ENCODE measurements at places on chromosomes 16 and 17.

GRCh38 chr16:85948616-85949265 is 49.8 kb downstream of the IRF8 start:
- DNase-seq, result no peak

DNA sequence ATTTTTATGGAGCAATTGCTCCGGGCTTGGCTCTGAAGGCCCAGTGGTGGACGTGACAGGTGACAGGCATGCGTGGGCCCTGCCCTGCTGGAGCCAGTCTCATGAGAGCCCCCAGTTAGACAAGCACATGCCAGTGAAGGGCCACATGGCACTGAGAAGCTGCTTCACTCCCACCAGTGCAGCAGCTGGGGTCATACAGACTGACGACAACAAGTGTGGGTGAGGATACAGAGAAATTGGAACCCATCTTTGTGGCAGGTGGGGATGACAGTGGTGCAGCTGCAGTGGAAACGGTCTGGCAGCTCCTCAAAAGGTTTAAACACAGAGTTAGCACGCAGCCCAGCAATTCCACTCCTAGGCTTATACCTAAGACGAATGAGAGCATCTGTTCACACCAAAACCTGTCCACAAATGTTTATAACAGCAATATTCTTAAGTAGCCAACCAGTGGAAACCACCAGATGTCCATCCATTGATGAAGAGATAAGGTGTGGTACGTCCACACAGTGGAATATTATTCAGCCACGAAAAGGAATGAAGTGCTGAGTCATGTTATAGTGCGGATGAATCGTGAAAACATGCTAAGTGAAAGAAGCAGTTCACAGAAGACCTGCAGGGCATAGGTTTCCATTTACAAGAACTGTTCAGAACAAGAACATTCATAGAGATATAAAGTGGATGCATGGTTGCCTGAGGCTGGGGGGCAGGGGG is 12.5 kb upstream of the CIBAR2 start:
- no peak for DNase-seq

- peak; percentile 41 for DNase-seq
Observed at GRCh38 chr17:32783602-32784001, 93.3 kb downstream of the MYO1D start.

GRCh38 chr17:378068-378467 is 25.5 kb upstream of the RPH3AL start:
- no peak for DNase-seq

DNA sequence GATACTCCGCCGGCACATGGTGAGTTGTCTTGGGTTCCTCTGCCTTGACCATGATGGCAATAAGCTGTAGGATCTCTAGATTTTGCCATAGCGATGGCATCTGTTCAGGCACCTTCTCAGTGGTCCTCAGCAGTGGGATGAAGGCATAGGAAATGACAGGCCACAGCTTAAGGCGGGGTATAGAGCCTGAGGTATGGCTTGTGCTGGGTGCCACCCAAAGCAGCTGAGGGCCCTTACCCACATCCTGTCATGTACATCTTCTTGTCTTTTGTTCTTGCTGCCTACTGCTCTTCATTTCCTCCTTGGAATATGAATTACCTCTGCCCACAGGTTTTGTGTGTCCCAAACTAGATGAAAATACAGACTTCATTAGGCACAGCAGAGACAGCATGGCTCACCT is 29.5 kb downstream of the KAT7 start:
- no peak for DNase-seq

- no peak for DNase-seq
Observed at GRCh38 chr16:4515611-4516233, 22.9 kb downstream of the CDIP1 start.

- peak; percentile 32 for DNase-seq
Observed at GRCh38 chr16:81175325-81175891, 63.1 kb upstream of the BCO1 start.

- no peak for DNase-seq
Observed at GRCh38 chr17:59607061-59607460, 12.6 kb upstream of the CLTC start.

GRCh38 chr17:35189291-35189690 is 4.9 kb downstream of the SLC35G3 start:
- no peak for DNase-seq

DNA sequence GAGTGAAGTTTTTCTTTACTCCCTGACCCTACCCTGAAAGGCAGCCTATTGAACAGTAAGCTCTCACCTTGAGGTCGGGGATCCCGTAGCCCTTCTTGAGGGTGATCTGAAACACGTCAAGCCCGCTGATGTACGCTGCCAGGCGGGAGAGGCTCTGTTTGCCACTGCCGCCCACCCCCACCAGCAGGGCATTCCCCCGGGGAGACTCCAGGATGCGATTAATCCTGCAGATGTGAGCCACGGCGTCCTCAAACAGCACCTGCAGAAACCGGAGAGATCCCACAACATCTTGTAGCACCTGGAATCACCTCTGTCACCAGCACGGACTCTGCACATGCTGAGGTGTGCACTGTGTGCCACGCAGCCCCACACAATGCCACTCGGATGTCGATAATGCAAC is 96.8 kb downstream of the PGS1 start:
- DNase-seq, result no peak

GRCh38 chr17:7742729-7743128 is 25.2 kb downstream of the DNAH2 start:
- DNase-seq, result no peak

- DNase-seq, result no peak
Observed at GRCh38 chr17:45660474-45660873, 123.6 kb upstream of the CRHR1 start.

DNA sequence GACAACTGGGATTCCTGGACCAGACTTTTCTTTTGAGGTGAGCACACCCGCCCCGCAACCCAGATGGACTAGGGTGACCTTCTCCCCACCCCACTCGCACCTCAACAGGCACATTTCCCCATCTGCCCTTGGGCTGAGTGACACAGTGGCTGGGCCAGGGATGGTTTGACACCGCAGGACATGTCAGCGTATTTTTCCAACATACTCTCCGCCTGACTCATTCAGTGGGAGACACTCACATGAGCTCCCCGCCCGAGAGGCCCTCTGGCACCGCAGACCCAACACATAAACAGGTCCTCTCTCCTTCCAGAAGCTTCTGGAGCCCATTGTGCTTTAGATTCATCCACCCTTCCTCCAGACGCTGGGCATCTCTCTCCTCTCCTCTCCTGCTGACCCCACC is 69.4 kb downstream of the ZDHHC7 start:
- peak; percentile 67 for DNase-seq

DNA sequence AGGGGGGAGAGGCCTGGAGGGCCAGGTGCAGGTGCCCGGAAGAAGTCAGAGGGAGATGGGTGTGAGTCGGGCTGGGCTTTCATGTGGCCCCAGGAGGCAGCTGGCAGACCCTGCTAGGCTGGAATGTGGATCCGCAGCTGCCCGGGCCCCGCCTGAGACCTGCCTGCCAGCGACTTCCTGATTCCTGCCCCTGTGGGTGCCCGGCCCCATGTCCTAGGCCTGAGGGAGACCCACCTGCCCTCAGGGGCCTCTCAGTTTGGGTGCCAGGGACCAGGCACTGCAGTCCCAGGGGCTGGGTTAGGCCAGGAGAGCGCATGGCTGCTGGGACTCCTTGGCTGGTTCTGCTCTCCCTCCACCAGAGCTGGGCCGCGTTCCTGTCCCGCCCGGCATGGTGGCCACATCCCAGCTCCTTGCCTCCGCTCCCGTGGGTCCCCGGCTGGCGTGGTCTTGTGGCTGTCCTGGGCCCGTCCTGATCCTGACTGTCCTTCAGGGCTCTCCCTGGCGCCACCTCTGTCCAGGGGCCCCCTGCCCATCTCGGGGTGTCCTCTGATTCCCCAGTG is 22.1 kb upstream of the SPNS2 start:
- no peak for DNase-seq

DNA sequence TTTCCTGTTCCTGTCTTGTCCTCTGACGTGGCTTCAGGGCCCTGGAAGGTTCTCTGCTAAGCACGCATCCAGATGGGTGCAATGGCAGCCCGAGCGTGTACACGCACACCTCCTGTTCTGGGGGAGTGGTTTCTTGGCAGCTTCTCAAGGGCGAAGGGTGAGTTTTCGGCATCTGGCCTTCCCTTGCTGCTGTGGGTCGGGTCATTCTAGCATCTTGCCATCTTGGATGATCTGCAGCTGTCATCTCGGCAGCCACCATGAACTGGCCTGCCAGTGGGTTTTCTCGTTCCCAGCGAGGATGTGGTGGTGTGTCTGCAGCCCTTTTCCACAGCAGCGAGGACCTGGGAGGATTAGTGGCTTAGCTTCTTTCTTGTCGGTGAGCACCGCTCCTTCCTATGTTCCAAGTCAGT is 10.6 kb downstream of the MSI2 start:
- no peak for DNase-seq

DNA sequence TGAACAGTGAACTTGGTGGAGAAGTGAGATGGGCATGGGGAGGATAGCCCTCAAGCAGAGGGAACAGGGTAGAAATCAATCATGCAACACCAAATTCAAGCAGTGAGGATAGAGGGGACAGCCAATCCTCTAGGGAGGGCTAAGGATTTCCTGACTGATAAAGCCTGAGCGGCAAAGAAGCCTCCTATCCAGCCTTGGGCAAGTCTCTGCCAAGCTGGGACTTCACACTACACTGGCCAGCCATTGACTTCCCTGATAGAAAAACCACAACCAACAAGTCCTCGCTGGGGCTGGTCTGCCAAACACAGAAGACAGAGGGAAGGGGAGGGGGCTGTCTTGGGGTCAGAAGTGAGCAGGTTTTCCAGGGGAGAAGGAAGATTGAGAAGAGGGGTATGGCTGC is 2.5 kb upstream of the FBXL19 start:
- DNase-seq, result no peak

GRCh38 chr17:38667099-38667786 is 7.5 kb downstream of the EPOP start:
- DNase-seq, result peak; percentile 32

DNA sequence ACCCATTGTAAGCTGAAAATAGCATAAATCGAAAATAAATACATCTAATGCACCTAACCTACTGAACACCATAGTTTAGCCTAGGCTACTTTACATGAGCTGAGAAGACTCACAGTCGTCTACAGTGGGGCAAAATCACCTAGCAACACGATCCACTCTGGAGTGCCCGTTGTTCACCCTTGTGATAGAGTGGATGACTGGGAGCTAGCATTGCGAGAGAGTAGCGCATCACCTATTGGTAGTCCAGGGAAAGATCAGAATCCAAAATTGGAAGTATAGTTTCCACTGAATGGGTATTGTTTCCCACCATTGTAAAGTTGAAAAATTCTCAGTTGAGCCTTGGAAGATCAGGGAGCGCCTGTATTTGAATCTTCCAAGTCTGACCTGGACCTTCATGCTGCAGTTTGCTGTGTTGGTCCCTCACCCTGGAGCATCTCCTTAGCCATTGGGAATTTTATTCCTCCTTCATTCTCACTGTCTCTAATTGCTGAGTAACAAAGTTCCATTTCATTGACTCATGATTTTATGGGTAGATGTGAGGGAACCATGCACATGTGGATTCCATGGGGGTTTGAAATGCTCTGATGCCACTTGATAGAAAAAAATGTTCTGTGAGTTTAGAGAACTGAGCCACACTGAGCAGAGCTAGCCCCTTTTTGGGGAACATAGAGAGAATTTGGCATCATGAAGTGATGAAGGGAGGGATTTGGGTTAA is 19.6 kb downstream of the AKAP1 start:
- peak; percentile 74 for DNase-seq

DNA sequence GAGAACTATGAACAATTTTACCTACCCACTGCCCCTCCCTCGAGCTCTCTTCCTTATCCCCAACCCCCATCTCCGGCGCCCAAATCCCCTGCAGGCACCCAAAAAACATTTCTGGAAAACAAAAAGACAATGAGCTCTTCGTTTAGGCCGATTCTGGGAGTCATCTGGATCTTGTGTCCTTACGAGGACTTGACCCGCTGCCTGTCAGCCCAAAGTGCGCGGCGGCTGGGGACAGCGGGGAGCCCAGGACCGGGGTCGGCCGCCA is 524 bp downstream of the STRADA start:
- DNase-seq, result no peak

- DNase-seq, result no peak
Observed at GRCh38 chr17:49361129-49361901, 735 bp downstream of the ZNF652 start.

DNA sequence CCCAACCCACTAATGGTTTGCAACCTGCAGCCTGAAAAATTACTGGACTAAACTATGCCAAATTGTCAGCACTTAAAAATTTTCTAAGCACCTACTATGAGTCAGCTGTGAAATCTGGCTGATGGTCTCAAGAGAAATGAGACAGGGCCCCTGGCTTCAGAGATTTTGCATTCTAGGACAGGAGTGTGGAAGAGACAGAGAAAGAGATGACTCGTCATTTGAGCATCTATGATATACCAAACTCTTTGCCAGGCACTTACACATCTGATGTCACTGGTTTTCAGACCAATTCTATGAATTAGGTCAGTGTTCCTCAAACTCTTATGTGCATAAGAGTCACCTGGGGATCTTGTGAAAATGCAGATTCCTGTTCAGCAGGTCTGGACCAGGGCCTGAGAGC is 44.4 kb downstream of the CLEC19A start:
- DNase-seq, result no peak

DNA sequence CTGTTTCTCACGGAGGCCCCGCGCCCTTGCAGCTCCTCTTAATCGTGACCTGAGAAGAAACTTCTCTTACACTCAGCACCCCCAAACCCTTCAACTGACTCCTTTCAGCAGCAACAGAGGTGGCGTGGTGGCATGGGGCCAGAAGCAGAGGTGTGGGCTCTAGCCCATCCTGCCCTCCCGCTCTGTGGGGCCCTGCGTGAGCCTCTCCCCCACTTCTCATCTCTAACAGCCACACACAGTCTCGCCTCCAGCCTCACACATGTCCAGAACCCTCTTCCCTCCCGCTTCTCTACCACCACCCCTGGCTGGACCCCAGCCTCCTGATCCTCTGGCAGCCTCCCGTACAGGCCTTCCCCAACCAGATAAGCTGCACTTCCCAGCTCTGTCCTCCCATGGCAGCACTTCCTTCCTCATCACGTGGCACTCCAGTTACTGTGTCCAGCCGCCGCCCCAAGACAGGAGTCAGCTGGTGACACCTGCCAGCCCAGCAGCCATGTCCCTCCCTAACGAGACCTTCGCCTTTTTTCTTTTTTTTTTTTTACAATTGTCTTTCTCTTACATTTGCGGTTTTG is 30.5 kb downstream of the NSMCE1 start:
- DNase-seq, result no peak

GRCh38 chr17:64494121-64494520 is 2.7 kb downstream of the POLG2 start:
- DNase-seq, result no peak

Data from GM04504 (cell line).